ENCODE measurements at places on chromosomes 3 and 15. TPM values are rescaled to one million over a fixed set of nuclear protein-coding genes. Genes with fewer than 3 reads are reported as not detected.

DAZL gene
- 0.07 TPM for total RNA-seq

HCLS1 gene
- total RNA-seq: 55.1 TPM

MORC1 gene
- total RNA-seq: 0.11 TPM

C15orf62 gene
- total RNA-seq: 0.27 TPM

MYRIP gene
- 0.48 TPM for total RNA-seq

LDHAL6B gene
- not detected for total RNA-seq

ZNF501 gene
- not detected for total RNA-seq

PPM1M gene
- total RNA-seq: 1.8 TPM

ABHD10 gene
- total RNA-seq: 55.4 TPM

PRKCI gene
- 41.8 TPM for total RNA-seq

MAN2C1 gene
- total RNA-seq: 60.9 TPM

C3orf49 gene
- not detected for total RNA-seq

C2CD4B gene
- total RNA-seq: not detected

All from HT1080 (cell line).